ENCODE measurements at places on chromosomes 5 and 9.

GRCh38 chr5:157732596-157733262, 1.5 kb downstream of the THG1L start:
- no peak for DNase-seq

DNA sequence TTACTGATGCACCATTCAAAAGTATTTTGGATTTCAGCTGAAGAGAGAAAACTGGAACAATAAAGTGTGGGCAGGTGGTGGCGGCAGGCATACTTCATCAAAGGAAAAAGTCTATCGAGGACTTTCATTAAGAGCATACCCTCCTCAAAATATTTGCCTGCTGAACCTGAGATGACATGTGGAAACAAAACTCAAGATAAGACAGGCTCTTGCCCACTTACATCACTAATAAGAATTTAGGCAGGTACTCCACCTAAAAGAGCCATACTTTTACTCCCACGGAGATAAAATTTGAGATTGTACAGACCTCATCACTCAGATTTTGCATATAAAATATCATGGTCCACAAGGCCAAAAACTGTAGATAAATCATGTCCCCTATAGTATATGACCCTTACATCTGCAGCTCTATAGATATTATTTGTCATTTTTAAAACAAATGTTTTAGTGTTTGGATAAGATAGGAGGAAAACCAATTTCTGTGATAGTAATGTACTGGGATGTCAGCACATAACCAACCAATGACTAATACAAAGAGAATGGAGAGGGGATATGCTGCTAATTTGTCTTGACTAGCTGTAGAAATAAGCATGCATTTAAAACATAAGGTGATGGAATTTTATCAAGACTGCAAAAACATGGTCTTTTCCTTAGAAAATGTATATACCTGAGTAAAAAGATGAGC, 730.6 kb upstream of the ZNF608 start:
- DNase-seq, result no peak

- DNase-seq, result no peak
Observed at GRCh38 chr5:159519365-159519764, 189.1 kb upstream of the IL12B start.

DNA sequence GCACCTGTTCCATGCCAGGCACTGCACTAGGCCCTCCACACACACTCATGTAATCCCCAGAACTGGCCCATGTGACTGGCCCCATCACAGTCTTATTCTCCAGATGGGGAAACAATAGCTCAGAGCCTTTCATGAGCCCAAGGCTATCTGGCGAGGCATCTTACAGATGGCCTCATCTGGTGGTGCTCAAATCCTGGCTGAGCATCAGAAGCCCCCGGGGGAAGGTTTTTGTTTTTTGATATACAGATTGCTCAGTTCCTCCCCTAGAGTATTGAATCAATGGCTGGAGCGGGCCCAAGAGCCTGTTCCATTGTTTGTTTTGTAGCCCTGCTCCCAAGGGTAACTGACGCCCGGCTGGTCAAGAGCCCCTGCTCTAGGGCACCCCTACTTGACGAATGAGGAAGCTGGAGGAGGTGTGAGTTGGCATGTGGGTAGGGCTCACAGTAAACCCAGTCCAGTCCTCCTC, 145.3 kb upstream of the RAPGEF1 start:
- DNase-seq, result no peak

- DNase-seq, result no peak
Observed at GRCh38 chr5:27830546-27830945, 792.2 kb upstream of the CDH9 start.

DNA sequence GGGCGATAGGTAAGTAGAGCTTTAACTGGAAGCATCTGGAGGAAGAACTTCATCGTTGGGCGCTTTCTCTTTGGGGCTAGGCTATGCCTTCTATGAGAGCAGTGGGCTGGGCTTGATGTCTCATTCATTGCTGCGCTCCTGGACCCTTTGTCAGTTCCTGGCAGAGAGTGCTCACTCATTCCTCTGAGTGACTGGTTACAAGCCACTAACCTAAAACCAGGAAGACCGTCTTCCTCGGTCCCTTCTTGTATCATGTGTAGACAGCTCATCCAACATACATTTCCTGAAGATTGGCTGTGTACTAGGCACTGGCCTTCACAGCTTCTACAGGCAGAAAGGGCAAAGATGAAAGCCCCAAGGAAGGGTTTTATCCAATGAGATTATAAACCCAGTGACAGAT, 6.4 kb downstream of the SWI5 start:
- DNase-seq, result no peak

- no peak for DNase-seq
Observed at GRCh38 chr9:76161541-76161940, 232.7 kb downstream of the RFK start.
